ENCODE measurements at places on chromosomes 6 and 20.

DNA sequence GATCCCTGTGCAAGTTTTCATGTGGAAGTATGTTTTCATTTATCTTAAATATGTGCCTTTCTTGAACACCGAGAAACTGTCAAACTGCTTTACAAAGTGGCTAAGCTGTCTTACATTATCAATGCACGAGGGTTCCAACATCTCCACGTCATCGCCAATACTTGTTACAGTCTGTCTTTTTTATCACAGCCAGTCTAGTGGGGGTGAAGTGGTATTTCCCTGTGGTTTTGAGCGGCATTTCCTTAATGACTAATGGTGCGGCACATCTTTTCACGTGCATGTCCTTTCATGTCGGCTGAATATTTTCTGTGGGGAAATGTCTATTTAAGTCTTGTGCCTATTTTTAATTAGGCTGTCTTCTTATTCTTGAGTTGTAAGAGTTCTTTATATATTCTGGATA, 280.4 kb downstream of the FOXC1 start:
- DNase-seq: no peak

DNA sequence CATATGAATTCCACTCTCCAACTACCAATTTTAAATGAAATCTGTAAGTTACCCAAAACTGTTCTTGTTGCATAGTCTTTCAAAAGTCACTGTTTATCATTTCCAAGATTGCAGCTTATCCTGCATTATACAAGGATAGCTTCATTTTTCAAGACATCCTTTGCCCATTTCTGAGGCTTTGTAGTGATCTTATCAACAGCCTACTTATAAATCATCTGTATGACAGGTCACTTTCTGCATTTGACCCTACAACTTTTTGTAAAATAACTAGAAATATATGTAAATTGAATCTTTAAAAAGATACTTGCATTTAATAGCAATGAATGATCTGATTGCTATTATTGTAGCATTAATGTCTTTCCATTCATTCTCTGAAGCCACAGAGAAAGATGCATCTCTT, 521.1 kb downstream of the UTRN start:
- no peak for DNase-seq

- DNase-seq: no peak
Observed at GRCh38 chr6:137813308-137813970, 53.6 kb upstream of the TNFAIP3 start.

- DNase-seq: no peak
Observed at GRCh38 chr6:163355426-163355991, 59.0 kb upstream of the QKI start.

- no peak for DNase-seq
Observed at GRCh38 chr6:74872754-74873476, 332.9 kb downstream of the COL12A1 start.

- DNase-seq: no peak
Observed at GRCh38 chr6:136501096-136501495, 49.1 kb downstream of the MAP7 start.

GRCh38 chr6:119742188-119742803, 392.7 kb upstream of the MAN1A1 start:
- DNase-seq: no peak

- no peak for DNase-seq
Observed at GRCh38 chr6:146865756-146866379, 267.1 kb downstream of the ADGB start.
